Naive thymus-derived CD8-positive, alpha-beta T cell (primary cell): ENCODE measurements at places on chromosomes 5 and 9. TPM values are rescaled to one million over a fixed set of nuclear protein-coding genes. Genes with fewer than 3 reads are reported as not detected.

The TAF11L5 gene
- total RNA-seq, result not detected

The IFNK gene
- total RNA-seq, result not detected

The ST8SIA4 gene
- 28.1 TPM for total RNA-seq

GRCh38 chr5:41772785-41773442, 97.3 kb downstream of the OXCT1 start:
- H3K36me3 ChIP-seq, result no peaks in the 10 kb centered on the region
- no peak for DNase-seq
- H3K4me1 ChIP-seq, result peaks cover 10% of the 10 kb centered on the region

GRCh38 chr5:132072528-132072927, 1.1 kb upstream of the CSF2 start:
- DNase-seq, result no peak
- no peaks in the 10 kb centered on the region for H3K4me1 ChIP-seq
- no peak overlapping the region for H3K27ac ChIP-seq
- H3K27me3 ChIP-seq, result no peaks in the 10 kb centered on the region
- H3K36me3 ChIP-seq, result no peaks in the 10 kb centered on the region

DNA sequence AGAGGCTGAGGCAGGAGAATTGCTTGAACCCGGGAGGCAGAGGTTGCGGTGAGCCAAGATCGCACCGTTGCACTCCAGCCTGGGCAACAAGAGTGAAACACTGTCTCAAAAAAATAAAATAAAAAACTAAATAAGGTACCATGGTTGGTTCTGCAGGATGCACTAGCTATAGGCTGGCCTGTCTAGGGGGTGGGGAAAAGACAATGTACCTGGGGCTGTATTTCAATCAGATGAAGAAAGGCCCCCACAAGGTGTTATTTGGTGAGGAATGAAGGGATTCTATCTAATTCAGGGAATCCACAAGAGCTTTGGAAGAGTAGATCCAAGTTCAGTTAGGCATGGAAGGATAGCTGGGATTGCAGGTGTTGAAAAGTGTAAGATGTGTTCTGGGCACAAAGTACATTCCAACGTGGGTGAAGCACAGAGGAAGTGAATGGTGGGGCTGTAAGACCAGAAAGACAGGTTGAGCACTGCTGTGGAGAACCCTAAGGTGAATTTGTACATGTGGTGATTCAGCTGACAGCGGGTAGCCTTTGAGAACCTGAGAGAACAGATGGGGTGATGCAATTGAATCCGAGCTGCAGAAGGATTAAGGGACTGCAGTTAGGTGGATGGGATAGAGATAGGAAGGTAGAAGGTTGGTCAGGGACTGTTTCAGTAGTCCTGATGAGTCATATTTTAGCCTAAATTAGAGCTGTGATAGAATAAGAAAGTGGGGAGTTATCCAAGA, 71.8 kb downstream of the CAST start:
- DNase-seq, result no peak
- H3K27me3 ChIP-seq, result no peaks in the 10 kb centered on the region
- H3K27ac ChIP-seq, result no peak overlapping the region
- peaks cover 14% of the 10 kb centered on the region for H3K36me3 ChIP-seq
- H3K4me1 ChIP-seq, result peaks cover 8% of the 10 kb centered on the region

DNA sequence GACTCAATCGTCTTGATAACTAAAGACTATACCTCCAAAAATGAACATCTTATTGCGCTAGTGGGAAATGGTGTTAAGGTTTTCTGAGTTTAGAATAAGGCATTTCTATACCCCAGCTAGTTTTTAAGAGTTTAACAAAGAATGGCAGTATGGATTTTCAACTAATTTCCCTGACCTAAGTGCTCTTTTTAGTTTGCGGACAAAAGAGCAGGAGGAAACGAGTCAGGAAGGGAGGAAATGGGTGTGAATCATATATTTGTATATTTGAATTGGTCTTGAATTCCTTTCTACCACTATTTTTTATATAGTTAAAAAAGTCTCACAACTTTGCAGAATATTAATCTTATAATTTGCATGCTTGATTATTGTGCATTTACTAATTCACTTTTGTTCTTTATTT, 516.3 kb upstream of the ZNF608 start:
- no peak overlapping the region for H3K27ac ChIP-seq
- no peak for DNase-seq
- H3K27me3 ChIP-seq, result no peaks in the 10 kb centered on the region
- H3K4me1 ChIP-seq, result no peaks in the 10 kb centered on the region
